Uterus (tissue), 4 donors: ENCODE measurements at places on chromosomes 6 and 20.

GRCh38 chr6:149212892-149213801 lies 104.4 kb upstream of the TAB2 start:
- DNase-seq, result no peak

- DNase-seq, result no peak
Measured at GRCh38 chr6:41022294-41022693, 16.7 kb downstream of the UNC5CL start.

GRCh38 chr6:167957626-167958025 lies 39.8 kb upstream of the KIF25 start:
- DNase-seq, result no peak

- no peak for DNase-seq
Measured at GRCh38 chr6:20811109-20811761, 277.0 kb downstream of the CDKAL1 start.

GRCh38 chr20:24118441-24119175 lies 130.0 kb upstream of the GGTLC1 start:
- DNase-seq, result peak; percentile 42
